ENCODE measurements at places on chromosomes 5 and 9.
A peak's percentile ranks its signal among the peaks of the same experiment; 100 is the strongest.

DNA sequence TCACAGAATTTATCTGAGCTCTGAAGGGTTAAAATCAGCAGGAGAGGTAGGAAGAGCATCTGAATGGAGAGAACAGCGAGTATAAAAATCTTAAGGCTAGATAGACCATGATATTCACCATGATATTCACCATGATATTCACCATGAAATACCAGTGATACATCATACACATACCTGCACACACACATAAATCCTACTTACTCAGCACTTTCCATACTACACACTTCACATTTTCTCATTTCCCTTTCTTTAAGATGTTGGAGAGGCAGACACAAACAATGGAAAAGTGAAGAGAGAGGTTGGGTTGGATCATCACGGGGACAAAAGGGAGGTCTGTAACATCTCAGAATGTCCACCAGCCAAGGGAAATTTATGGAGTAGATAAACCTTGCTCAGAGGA, 66.4 kb upstream of the ATP10B start:
- DNase-seq: no peak

DNA sequence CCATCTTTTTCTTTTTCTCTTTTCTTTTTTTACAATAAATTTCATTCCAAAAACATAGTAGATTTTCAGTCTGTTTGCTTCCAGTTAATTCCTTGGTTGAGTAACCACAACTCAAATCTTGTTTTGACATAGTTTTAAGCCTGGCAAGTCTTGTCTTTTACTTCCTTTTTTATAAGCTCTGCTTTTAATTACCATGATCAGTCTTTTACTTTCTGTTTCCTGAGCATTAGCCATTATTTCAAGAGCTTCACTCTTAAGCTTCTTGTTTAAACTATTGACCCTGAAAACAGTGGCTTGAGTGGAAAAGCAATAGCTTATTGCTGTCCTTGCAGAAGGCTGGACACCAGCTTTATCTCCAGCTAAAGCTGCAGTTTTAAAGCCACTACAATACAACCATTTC, 1363.3 kb downstream of the MAT2B start:
- DNase-seq: no peak

DNA sequence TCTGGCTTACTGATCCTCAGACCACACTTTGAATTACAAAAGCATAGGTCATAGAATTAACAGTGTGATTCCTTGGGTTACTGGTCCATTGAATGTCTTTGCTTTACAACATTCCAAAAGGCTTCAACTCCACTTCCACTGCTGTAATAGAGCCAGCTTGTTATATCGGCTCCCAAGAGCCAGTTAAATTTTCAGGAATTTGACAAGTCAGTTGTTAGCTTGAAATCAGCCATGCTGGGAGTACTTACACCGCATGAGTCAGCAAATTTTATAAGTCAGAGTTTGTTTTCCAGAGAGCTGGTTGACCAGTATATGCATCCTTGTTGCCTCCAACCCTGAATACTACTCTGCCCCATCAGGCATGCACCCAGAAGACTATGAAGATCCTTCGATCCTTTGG, 73.1 kb downstream of the FOXB2 start:
- DNase-seq: no peak

GRCh38 chr9:136787690-136788400, 3.3 kb upstream of the TMEM141 start:
- peak; percentile 68 for DNase-seq

DNA sequence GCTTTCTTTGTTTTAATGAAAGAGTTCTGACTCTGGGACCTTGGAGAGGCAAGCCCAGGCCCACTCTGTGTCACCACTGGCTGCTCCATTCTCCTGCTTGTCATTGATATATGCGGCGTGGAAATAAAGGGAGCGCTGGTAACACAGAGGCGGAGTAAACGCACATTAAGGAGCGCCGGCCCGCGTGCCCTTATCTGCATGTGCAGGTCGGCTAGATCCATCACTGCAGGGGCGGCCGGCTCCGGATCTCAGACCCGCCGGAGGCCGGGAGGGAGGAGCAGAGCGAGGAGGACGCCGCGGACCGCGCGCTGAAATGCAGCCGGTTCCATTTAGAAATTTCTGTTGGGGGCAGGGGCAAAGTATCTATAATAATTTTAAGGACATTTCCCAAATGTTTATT, 70.8 kb downstream of the MRPL36 start:
- peak; percentile 64 for DNase-seq

- no peak for DNase-seq
Observed at GRCh38 chr5:138490648-138491283, 25.5 kb downstream of the EGR1 start.

DNA sequence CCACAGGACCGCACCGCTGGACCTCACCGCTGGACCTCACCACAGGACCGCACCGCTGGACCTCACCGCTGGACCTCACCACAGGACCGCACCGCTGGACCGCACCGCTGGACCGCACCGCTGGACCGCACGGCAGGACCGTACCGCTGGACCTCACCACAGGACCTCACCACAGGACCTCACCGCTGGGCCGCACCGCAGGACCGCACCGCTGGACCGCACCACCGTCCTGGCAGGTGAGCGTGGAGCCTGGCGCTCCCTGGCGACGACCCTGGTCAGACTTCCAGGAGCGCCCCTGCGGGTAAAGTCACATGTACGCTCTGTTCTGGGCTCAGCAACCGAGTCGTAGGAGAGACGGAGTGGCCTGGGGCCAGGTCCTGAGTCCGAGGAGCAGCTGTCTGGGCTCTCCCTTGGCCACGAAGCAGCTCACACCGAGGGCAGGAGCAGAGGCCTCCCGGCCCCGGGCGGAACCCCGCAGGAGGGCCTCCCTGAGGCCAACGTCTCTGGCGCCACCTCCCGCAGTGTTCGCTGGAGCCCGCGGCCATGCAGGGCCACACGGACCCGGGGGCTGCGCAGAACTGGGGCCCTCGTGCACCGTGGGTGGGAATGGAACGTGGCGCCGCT, 30.5 kb downstream of the MRPL36 start:
- DNase-seq: peak; percentile 67

GRCh38 chr5:14599476-14600127, 18.0 kb downstream of the OTULINL start:
- DNase-seq: no peak

DNA sequence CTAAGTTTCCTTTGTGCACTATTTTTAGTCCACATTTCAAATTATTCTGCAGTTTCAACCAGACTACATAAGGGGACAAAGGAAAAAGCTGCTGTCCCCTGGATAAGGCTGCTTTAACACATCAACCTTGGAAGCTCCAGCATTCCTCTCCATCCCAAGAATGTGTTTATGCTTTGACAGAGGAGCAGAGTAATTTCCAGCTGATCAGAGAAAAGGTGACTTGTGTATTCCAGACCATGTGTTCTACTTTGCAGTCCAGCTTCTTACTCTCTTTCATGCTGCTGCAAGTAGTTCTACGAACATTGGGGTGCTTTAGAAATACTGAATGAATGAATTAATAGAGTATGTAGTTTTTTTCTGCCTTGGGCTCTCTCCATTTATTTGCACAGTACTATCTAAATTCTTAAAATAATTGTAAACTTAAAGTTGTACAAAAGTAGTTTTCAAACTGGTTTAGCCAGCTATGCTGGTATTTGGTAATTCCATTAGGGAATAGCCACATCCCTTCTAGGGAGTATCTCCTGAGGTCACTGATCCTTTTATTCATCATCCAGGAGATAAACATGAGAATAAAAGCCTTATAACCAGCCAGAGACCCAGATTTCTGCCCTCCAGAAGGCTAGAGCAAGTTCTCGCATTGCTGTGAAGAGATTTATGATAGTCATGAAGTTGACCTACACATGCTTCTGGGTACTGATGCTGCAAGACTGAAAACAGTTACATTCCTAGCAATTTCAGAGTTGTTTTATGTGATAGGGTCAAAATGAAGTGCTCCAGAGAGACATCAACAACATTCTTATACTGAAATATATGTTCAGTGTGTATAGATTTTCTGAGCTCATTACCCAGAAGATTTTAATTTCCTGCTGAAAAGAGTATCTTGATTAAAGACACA, 215.2 kb downstream of the COMMD10 start:
- DNase-seq: no peak

DNA sequence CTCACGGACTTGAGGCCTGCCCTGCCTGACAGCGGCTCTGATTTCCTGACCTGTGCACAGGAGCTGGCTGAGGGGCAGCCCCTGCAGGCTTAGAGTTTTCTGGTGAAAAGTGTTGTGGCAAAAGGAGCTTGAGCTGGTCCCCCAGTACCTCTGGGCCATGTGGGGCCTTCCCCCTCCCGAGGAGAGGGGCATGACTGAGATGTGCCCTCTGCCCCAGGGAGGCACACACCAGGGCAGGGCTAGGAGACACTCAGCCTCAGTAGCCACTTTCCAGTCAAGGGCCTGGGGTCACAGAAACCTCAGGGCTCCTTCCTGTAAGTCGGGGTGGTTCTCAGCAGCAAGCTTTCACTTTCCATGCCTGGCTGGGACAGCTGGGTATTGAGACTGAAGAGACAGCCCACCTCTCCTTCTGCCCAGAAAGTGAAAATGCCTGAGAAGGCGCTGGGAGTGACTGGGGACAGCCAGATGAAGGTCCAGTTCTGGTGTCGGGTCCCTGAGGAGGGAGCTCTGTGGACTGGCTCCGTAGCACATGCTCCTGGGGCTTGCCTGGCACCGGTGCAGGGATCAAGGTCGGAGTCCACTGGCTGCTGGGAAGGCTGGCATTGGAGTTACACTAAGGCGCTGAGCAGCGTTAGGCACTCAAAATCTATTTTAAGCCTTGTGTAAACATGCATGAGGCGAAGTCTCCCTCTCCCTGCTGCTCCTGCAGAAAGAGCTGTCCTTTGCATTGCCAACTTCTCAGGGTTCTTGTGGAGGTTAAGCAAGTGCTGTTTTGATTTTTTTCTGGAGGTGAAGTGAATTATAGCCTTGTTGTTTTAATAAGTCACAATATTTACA, 394.9 kb downstream of the GADD45G start:
- DNase-seq: no peak

- no peak for DNase-seq
Observed at GRCh38 chr9:83588256-83588655, 34.7 kb upstream of the IDNK start.

DNA sequence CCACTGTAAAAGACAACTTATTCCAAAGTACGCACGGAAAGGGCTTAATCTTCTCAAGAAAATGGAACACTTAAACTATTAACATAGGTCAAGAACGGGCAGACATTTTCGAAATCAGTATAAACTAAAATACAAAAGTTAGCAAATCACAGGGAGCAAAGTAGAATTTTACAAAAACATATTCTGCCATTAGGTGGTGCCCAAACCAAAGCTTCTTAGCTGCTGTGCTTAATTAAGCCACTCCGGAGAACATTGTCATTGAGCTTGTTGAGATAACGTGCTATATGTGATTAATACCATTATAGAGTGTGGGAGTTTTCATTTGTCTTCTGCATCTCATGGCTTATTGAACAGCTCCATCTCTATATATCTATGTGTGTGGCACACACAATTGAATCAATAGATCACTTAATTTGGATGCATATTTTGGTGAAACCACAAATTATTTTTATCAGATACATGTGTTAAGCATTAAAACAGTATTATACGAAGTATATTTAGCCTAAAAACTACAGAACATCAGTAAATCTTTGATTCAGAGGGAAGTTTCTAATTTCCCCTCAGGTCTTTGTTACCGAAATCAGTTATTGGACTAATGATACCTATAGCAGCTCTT, 23.4 kb downstream of the UBLCP1 start:
- no peak for DNase-seq

- peak; percentile 26 for DNase-seq
Observed at GRCh38 chr9:120383999-120384924, 195.7 kb downstream of the CDK5RAP2 start.

DNA sequence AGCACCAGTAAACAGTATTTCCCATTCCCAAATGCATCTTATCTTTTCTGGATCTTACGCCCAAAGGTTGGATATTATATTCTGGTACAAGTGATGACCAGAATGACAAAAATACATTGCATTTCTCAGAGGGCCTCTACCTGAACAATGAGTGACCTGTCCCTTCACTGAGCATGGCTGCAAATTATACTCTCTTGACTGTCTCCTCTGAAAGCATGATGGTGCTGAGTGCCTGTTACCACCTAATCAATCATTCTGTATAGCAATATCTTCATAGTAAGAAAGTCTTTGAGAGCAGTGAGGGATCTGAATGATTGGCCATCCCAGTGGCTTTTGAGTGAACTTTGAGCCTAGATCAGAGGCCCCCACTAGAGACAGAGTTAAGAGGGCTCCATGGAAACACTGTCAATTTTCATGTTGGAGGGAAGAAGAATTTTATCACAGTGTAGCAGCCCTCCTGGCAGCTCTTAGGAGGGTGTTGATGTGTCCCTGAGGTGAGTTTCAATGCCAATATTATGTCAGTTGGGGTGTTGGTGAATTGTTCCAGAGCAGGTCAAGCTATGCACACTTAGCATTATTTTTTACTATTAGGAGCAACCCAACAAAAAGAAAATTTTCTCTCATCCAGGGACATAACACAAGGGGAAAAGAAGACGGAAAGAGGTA, 171.7 kb downstream of the MARCHF11 start:
- DNase-seq: no peak

GRCh38 chr9:108727580-108728111, 128.1 kb downstream of the ACTL7B start:
- no peak for DNase-seq

DNA sequence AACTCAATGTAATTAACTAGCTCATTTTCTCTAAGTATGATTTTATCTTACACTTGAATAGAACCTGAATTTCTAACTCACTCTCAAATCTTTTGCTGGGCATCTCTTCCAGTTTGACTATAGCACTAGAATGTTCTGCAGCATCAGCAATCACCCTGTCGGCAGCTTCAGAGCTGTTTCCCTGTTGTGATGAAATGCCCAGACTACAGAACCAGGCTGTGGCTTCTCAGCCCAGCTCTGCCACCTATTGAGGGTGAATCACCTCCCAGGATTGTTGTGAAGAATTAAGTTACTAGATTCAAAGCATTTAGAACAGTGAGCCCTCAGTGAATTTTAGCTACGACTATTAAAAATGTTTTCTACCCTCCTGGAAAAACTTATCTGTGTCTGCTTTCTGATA, 90.4 kb upstream of the ANKRD55 start:
- DNase-seq: no peak

- DNase-seq: no peak
Observed at GRCh38 chr5:68652534-68652965, 437.0 kb downstream of the PIK3R1 start.

- DNase-seq: no peak
Observed at GRCh38 chr9:80062567-80062966, 490.8 kb downstream of the TLE4 start.

- DNase-seq: no peak
Observed at GRCh38 chr5:100863739-100864138, 39.3 kb downstream of the ST8SIA4 start.

- DNase-seq: no peak
Observed at GRCh38 chr5:115838885-115839518, 2.4 kb downstream of the ATG12 start.

DNA sequence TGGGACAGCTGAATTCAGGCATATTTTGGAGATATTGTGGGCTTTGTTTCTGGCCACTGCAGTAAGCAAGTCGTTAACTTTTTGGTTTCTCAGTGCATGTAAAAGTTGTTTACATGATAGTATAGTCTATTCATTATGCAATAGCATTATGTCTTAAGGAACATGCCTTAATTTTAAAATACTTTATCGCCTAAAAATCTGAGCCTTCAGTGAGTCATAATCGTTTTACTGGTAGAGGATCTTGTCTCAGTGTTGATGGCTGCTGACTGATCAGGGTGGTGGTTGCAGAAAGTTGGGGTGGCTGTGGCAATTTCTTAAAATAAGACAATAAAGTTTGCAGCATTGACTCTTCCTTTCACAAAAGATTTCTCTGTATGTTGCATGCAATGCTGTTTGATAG, 5.1 kb downstream of the SCGB3A1 start:
- no peak for DNase-seq

GRCh38 chr5:113204525-113205161, 228.0 kb downstream of the DCP2 start:
- peak; percentile 88 for DNase-seq

Data from RWPE2 (cell line).